ENCODE measurements at places on chromosomes 6 and 20.

DNA sequence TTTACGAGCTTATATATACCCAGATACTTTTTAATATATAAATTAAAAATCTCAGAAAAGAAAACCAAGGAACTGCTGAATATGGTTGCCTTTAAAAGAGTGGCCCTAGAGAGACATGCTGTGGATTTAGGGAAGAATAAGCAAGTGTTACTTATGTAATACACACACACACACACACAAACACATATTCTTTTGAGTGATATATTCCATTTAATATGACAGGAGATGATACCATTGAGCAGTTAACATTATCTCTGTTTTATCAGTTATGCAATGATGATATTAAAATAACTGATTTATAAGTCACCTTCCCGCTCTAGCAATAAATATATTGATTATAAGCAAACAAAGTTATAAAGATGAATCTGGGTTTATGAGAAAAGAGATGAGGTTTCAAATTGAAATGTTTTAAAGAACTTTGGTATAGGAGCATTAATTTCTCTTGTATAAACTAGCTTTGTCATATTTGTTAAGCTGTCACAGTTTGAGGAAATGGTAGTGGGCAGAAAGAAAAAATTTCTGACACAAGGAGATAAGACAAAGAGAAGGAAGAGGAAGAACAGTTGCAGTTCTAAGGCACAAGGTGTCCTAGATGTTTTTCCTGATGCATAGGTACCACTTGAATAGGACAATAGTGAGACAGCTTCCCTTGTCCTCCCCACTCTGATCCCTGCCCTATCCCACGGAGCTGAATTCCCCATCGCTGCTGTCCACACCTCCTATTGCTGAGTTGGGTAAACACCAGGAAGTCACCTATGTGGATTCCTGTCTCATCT is 26.4 kb downstream of the GPX5 start:
- no peak for DNase-seq

DNA sequence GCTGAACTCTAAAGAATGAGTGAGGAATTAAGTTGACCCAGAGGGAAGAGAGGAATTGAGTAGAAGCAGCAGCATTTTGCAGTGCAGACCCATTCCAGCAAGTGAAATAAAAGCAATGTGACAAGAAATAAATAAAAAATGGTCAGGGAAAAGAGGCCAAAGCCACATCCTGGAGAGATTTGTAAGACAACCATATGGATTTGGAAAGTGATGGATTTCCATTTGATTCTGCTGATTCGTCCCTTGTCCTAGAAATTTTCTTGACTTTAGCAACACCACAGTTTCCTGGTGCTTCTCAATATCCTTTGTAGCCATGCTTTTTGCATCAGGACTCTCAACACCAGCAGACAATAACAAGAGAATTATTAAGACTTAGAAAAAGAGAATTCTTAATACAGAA is 29.8 kb downstream of the ANKEF1 start:
- no peak for DNase-seq

GRCh38 chr20:11540558-11540957 is 377.1 kb upstream of the BTBD3 start:
- no peak for DNase-seq

- no peak for DNase-seq
These were observed 47.2 kb downstream of the RRBP1 start for GRCh38 chr20:17634661-17635331.

GRCh38 chr6:36760685-36761435 is 63.2 kb downstream of the RAB44 start:
- no peak for DNase-seq

GRCh38 chr6:75467284-75467683 is 26.3 kb downstream of the FILIP1 start:
- no peak for DNase-seq

Measured in mesothelial cell of epicardium (in vitro differentiated cells).